ENCODE measurements at places on chromosomes 4 and X. TPM values are rescaled to one million over a fixed set of nuclear protein-coding genes. Genes with fewer than 3 reads are reported as not detected.

The CENPI gene
- 30.2 TPM for total RNA-seq

The HPF1 gene
- total RNA-seq, result 23.0 TPM

The TCP11X2 gene
- total RNA-seq, result not detected

The MTMR8 gene
- 0.84 TPM for total RNA-seq

The PDGFC gene
- 47.3 TPM for total RNA-seq

The RAB41 gene
- not detected for total RNA-seq

The MSL3 gene
- total RNA-seq, result 36.0 TPM

The ASMT gene
- not detected for total RNA-seq

The AMTN gene
- total RNA-seq, result not detected

The GSX2 gene
- not detected for total RNA-seq

The XKRX gene
- 0.05 TPM for total RNA-seq

The MAGED4B gene
- total RNA-seq, result 35.9 TPM

The AGTR2 gene
- not detected for total RNA-seq

The TNIP3 gene
- 0.28 TPM for total RNA-seq

The DLG3 gene
- 0.88 TPM for total RNA-seq

The LDOC1 gene
- 2.9 TPM for total RNA-seq

The ADGRG4 gene
- total RNA-seq, result not detected

The GLOD5 gene
- not detected for total RNA-seq

The CHRNA9 gene
- not detected for total RNA-seq

The ADH5 gene
- 69.8 TPM for total RNA-seq

The ATP1B4 gene
- not detected for total RNA-seq

The SATL1 gene
- not detected for total RNA-seq

The TNIP2 gene
- 119 TPM for total RNA-seq

The FAM47E gene
- 0.14 TPM for total RNA-seq

The CT45A6 gene
- total RNA-seq, result not detected

The TLR7 gene
- not detected for total RNA-seq

The GYG2 gene
- 0.68 TPM for total RNA-seq

The VCX gene
- total RNA-seq, result not detected

The OTC gene
- 2.4 TPM for total RNA-seq

The IGSF1 gene
- not detected for total RNA-seq

The GAGE12H gene
- not detected for total RNA-seq

The NAA11 gene
- not detected for total RNA-seq

The RHOXF1 gene
- total RNA-seq, result not detected

The FHIP1A gene
- 0.17 TPM for total RNA-seq

The GUCY1B1 gene
- 6.3 TPM for total RNA-seq

The CAPN6 gene
- not detected for total RNA-seq

The MAGEA1 gene
- not detected for total RNA-seq

The BRS3 gene
- not detected for total RNA-seq

The MAGEC2 gene
- total RNA-seq, result not detected

The PITX2 gene
- not detected for total RNA-seq

The GAGE12E gene
- total RNA-seq, result not detected

The ZNF157 gene
- 0.17 TPM for total RNA-seq

The IQCM gene
- not detected for total RNA-seq

The GYPE gene
- 0.17 TPM for total RNA-seq

The SSX4 gene
- not detected for total RNA-seq

The SASH3 gene
- total RNA-seq, result not detected

The PRR32 gene
- total RNA-seq, result not detected

The F11 gene
- not detected for total RNA-seq

The DUX4 gene
- not detected for total RNA-seq

The KIT gene
- 12.9 TPM for total RNA-seq

The MAGEA10 gene
- not detected for total RNA-seq

The HPSE gene
- total RNA-seq, result 12.0 TPM

Data from dermis blood vessel endothelial cell (primary cell).